ENCODE measurements at places on chromosomes 6 and 20. TPM values are rescaled to one million over a fixed set of nuclear protein-coding genes. Genes with fewer than 3 reads are reported as not detected.

The CALHM5 gene
- total RNA-seq, result 5.1 TPM

The ELMO2 gene
- total RNA-seq, result 33.8 TPM

The DHX35 gene
- 10.9 TPM for total RNA-seq

The OOEP gene
- not detected for total RNA-seq

The TCF19 gene
- total RNA-seq, result 65.0 TPM

- peak; percentile 13 for DNase-seq
Observed at GRCh38 chr6:43616725-43617472, 12.2 kb downstream of the GTPBP2 start.

DNA sequence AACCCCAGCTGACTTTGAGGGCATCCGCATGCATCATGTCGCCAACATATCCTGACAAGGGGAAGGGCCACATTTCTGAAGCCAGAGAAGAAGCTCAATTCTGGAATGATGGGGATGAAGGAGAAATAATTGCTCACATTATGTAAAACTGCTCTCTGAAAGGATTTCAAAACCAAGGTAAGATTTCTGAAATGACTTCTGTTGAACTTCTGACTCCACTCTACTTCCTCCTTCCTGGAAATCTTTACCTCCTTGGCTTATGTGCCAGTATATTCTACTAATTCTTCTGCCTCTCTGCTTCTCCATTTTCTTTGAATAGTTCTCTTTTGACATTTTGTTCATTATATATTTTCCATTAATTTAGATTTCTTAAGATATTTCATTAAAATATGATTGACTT lies 31.9 kb downstream of the HLA-DPB1 start:
- DNase-seq, result no peak

DNA sequence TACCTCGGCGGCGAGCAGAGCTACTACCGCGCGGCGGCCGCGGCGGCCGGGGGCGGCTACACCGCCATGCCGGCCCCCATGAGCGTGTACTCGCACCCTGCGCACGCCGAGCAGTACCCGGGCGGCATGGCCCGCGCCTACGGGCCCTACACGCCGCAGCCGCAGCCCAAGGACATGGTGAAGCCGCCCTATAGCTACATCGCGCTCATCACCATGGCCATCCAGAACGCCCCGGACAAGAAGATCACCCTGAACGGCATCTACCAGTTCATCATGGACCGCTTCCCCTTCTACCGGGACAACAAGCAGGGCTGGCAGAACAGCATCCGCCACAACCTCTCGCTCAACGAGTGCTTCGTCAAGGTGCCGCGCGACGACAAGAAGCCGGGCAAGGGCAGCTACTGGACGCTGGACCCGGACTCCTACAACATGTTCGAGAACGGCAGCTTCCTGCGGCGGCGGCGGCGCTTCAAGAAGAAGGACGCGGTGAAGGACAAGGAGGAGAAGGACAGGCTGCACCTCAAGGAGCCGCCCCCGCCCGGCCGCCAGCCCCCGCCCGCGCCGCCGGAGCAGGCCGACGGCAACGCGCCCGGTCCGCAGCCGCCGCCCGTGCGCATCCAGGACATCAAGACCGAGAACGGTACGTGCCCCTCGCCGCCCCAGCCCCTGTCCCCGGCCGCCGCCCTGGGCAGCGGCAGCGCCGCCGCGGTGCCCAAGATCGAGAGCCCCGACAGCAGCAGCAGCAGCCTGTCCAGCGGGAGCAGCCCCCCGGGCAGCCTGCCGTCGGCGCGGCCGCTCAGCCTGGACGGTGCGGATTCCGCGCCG lies 994 bp downstream of the FOXC1 start:
- peak; percentile 37 for DNase-seq

GRCh38 chr20:33981964-33982363 lies 11.7 kb upstream of the RALY start:
- no peak for DNase-seq

DNA sequence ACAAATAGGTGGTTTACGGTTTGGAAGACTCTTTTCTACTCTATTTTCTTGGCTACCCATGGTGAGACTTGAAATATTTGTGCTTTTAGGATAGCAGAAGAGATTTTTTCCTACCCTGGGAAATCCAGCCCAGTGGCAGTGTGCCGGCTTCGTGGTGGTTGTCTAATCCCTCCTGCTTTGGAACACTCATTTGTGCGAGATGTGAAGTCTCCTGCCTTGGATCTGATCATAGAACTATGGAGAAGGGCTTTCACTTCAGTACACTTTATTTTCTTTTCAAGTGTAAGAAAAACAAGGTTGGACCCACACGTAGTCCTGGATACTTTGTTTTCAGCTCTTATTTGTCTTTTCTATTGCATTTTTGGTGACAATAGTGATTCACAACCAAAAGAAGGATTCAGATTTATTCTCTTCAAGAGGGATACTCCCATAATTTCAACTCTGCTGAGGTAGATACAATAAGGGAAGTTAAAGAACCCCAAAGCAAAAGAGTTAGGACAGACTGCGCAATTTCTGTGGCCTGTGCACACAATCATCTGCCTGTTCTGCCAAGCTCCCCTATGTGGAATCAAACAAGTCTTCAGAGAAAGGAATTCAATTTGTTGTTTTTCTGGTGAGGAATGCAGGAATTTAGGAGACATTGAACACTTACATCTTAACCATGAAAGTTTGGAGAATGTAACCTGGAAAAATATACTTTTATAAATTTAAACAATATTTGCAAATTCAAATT lies 413.2 kb downstream of the GJA1 start:
- DNase-seq, result no peak

GRCh38 chr6:56594699-56595098 lies 48.0 kb downstream of the DST start:
- no peak for DNase-seq

DNA sequence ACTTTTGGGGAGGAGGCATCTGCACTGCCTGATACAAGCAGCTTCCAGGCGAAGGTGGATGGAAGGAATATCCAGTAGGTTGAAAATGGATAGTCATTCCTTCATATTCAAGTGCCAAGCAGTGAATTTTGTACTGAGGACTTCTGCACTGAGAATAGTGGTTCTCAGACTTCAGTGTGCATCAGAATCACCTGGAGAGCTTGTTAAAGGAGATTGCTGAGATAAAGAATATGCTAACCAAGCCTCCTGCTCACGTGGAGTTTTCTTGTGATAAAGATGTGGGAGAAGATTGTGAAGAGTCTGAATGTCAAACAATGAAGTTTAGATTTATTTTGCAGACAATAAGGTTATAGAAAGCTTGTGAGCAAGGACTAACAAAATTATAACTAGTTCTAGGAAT lies 97.8 kb downstream of the HFE start:
- DNase-seq, result no peak

- peak; percentile 5 for DNase-seq
Observed at GRCh38 chr20:61896058-61896961, 169.4 kb downstream of the TAF4 start.

DNA sequence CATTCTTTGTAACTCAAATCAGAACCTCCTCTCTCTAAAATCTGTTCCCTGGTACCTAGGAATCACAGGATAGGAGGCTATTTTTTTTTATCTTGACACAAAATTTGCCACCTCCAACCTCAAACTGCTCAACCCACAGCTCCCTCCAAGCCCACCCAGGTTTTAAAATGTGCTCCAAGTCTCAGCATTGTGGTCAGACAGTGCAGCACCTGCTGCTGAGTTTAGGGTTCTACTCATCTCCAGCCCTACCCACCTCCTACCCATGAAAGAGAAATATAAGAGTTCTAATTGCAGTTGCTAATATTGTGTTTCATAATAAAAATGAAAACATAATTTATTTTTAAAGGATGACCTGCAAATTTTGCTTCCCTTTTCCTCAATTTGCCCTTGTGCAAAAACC lies 496.5 kb downstream of the MAFB start:
- no peak for DNase-seq

GRCh38 chr6:167141667-167142432 lies 15.9 kb downstream of the GPR31 start:
- no peak for DNase-seq

DNA sequence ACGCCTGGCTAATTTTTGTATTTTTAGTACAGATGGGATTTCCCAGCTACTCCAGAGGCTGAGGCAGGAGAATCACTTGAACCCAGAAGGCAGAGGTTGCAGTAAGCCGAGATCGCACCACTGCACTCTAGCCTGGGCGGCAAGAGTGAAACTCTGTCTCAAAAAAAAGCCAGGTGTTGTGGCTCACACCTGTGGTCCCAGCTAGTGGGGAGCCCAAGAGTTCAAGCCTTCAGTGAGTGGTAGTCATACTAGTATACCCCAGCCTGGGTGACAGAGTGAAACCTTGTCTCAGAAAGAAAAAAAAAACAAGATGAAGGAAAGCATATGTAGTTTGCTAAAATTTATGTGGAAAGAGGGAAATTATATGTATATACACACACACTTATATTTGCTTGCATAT lies 20.0 kb upstream of the POU5F1 start:
- DNase-seq, result no peak

GRCh38 chr6:170276369-170277057 lies 14.4 kb downstream of the DLL1 start:
- no peak for DNase-seq

GRCh38 chr20:40775561-40776146 lies 86.6 kb upstream of the MAFB start:
- DNase-seq, result no peak

DNA sequence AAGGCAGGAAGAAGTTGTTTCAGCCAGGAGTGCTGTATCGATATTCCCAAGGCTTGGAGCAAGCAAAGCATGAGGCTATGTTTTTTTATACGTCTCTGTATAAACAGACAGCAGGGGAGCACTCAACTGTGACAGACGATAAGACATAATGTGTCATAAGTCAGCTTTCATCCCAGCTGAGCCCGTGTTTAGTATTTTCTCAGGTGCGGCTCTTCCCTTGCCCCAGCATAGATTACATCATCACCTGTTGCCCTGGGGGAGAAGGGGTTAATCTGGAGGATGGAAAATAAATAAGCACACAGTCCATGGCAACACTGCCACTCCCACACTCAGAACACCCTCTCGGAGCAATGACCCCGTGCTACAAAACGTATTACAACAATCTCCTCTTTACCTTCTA lies 22.1 kb upstream of the KCNK5 start:
- no peak for DNase-seq

DNA sequence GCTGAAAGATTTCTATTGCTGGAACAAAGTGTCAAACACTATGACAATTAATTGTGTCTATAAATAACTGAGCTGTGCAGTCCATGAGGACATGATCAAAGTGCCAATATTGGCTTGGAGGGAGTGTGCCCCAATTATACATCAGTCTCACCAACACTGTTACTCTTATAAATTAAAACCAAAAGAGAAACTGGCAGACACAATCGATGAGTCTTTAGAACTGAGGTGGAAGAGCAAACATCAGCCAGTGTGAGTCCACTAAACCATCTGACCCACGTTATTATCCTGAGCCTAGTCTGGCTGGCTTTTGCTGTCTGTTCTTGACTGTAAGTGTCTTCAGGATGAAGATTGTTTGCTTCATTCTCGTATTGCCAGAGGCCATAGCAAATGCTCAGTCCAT lies 98.9 kb downstream of the OLIG3 start:
- no peak for DNase-seq

DNA sequence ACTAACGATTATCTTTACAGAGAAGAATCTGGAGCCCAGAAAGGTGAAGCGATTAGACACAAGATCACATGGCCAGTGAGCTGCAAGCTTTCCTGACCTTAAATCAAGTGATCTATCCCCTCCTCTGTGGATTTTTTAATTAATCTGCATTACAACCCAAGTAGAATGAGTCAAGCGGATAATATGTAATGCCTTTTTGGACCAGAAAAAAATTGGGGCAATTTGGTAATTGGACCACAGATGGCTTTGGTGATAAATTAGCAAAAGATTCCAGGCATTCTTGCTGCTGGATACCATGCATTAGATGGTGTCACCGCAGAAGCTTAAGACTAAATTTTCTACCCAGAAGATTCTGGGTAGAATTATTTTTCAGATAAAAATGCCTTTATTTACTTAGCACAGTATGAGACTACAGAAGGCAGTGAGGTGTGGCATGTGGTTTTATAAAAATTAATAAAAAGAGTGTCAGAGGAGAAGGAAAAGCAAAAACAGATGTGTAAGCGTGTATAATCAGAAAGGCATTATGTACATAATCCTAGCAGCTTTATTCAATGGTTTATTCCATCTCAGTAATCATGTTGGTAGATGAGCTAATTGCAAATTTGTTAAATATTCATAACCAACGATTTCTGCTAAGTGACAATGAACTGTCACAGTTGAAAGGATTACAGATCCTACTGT lies 53.9 kb upstream of the PCSK2 start:
- no peak for DNase-seq

DNA sequence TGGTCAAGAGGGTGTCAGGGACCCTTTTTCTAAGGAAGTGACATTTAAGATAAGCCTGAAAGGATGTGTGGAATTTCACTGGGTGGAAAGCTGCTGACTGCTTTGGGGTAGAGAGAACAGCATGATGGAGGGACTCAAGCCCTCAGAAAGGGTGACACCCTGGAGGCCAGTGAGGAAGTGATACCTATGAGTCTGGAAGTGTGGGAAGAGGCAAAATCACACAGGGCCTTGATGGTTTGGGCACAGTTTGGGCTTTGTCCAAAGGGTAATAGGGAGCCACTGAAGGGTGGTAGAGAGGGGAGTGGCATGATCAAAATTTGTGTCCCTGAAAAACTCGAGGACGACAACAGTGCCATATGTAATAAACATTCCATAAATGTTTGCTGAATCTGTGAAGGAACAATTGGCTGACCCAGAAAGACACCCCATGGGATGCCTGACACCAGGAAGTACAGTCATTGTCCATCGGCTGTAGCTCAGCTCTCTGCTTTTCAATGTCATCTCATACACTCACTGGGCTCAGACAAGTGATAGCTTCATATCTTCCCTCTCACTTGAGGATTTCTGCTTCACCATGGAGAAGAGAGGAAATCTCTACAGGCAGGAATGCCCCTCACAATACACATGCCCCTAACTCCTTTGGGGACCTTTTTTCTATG lies 21.3 kb downstream of the CASS4 start:
- DNase-seq, result no peak

GRCh38 chr6:157536223-157536545 lies 155.2 kb downstream of the ZDHHC14 start:
- no peak for DNase-seq
